ENCODE measurements at places on chromosomes 7 and 10.

DNA sequence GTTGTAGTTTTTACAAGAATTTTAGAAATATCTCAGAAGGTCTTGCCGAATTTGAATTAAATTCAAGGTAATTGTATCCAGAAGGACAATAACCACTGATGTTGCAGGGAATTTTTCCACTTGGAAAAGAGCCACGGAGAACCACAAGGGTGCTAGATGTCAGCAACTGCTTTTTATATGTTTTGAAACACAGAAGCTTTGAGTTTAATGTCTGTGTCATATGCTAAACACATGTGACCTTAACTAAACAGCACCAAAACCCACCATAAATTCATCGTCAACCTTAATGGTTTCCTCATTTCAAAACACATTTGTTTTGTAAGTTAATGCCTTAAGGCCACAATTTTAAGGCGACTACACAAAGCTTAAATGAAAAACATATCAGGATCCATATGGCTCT lies 106.9 kb downstream of the COL28A1 start:
- no peak for DNase-seq

GRCh38 chr10:707456-707855 lies 18.0 kb upstream of the DIP2C start:
- DNase-seq, result no peak

- no peak for DNase-seq
Measured at GRCh38 chr10:28890121-28890950, 213.0 kb downstream of the BAMBI start.

DNA sequence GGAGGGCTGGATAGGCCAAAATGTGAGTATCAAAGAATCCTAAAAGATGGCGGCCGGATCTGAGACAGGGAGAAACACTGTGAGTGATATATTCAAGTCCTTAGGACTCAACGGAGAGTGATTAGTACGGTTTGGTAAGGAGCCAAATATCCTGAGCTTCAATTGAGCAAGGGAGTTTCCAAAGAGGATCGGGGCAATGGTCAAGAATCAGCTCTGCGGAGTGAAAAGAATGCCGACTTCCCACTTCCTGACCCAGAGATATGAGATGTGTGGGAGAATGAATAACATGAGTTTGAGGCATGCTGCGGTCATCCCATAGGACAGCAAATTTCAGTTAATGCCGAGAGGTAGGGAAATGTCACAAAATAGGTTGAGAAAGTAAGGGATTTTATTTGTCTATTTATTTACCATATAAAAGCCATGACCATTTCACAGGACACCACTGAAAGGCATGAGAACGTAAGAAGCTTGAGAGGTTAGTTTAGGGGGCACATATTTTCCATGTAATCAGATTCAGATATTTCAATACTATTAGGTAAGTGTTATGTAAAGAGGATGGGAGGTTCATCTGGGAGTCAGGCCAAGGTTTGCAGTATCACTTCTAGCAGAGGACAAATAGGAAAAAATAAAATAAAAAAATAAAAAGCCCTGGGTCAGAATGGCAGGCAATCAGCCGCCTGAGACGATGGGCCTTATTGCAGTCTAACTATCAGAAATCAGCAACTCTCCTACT lies 165.6 kb downstream of the HGF start:
- DNase-seq, result no peak

GRCh38 chr10:82685087-82685486 lies 810.1 kb downstream of the NRG3 start:
- no peak for DNase-seq

GRCh38 chr10:89391907-89392756 lies at the start of gene IFIT1:
IFIT1 (plus strand) TSS chr10:89392623; CDS start chr10:89392713, 90 bp downstream.
- no peak for DNase-seq

DNA sequence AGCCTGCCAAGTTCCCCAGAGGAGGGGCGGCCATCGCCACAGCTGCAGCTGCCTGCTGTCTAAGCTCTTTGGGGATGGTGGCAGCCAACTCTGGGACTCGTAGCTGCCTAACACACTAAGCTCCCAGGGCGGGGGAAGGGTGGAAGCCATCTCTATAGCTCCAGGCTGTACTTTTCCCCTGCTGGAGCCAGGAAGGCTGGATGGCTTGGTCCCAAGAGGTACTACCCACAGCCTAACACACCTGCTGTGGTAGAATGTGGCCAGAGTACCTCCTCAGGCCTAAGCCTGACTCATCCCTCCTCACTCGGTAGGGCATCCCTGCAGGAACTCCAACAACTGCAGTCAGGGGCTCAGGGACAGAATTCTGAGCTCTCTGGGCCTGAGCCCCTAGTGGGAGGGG lies 151.7 kb upstream of the TAC1 start:
- DNase-seq, result no peak

- no peak for DNase-seq
Measured at GRCh38 chr10:78745441-78745840, 323.3 kb upstream of the ZMIZ1 start.

DNA sequence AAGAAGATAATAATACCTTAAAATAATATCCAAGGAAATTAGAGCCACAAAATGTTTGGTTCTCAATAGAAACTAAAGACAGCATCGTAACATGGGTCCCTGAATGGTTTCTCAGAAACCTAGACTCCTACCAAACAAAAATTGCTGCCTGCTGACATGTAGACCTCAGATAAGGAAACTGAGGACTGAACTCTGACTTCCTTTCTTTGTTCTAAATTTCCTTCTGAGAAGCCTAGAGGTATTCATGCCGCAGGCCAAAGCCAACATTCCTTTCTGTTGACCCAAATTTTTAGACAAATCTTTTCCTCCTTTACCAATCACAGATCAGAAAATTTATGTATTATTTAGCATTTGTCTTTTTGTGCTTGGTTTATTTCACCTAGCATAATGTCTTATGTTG lies 816.7 kb upstream of the PHF14 start:
- DNase-seq, result no peak

GRCh38 chr10:116654816-116655215 lies 34.1 kb downstream of the PNLIPRP2 start:
- no peak for DNase-seq

GRCh38 chr10:67723601-67724000 lies 27.6 kb upstream of the CTNNA3 start:
- DNase-seq, result no peak

DNA sequence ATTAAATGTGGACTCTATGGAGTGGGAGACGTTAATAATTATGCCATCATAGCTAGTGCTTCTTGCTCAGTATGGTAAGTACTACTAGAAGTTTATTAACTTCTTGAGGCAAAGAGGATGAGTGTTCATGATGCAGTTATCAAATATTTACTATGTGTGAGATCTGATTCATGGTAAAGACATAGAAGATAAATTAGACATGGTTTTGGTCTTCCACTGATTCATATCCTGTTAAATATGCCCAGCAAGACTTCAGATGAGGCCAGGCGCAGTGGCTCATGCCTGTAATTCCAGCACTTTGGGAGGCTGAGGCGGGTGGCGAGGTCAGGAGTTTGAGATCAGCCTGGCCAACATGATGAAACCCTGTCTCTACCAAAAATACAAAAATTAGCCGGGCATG lies 547.1 kb upstream of the ANKRD30A start:
- no peak for DNase-seq

DNA sequence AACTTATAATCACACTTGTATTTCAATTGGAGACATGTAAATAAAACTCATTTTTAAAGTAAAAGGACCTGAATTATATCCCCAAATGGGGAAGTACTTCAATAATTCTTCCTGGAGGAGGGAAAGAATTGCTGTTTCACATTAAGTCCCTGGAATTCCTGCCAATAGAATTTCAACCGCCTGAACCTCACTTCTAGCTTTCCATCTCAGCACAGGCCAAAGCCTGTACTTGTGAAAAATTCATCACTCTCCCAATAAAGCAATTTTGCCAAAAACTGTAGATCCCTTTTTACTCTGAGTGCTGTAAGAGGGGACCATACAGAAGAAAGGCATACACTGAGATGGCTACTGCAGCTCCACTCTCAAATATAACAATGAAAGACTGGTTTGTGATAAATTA lies 54.8 kb downstream of the CADPS2 start:
- no peak for DNase-seq

DNA sequence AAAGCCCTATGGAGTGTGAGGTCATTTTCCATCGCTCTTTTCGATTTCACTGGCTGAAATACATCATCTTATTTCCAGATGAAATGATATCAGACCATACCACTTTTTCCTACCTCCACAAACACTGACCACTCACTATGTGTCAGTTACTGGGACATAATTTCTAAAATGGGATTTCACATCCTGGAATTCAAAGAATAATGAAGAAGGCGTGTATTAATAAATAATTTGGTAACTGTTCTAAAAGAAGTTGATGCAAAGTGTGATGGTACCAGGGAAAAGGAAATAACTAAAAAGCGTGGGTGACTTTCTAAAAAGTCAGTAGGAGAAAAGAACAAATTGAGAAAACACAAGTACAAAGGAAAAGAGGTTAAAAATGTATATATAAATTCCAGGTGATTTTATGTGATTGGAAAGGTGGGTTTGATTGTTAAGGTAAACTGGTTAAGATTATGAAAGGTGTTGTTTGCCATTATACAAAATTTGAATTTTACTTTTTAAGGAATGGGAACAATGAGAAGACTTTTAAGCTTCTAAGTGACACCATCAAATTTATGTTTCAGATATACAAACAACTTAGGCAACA lies 764 bp upstream of the NDUFA5 start:
- no peak for DNase-seq

DNA sequence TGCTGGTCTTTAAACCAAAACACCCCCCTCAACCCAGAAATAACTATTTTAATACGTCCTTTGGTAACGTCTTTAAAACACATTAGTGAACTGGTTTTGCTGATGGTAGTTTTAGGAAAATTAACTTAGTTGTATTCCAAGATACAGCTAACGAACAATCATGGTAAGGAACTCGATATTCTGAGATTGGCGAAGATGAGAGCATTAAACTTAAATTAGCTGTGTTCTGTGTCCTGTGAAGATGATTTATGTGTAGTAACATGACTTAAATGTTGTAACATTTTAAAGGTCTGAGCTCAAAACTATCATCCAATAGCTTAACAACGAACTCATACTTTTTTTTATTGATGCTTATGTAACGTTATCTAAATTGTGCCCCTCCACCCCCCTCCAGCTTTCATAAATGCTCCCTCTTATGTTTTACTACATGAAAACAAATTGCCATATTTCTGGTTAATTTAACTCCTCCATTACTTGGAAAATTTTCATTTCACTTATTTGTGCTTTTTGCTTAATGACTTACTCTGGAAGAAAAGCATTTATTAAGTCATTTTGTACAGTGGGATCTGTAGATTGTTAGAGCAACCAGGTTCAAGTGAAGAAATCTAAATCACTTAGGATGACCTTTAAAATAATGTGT lies 1.7 kb downstream of the SDK1 start:
- DNase-seq, result no peak

DNA sequence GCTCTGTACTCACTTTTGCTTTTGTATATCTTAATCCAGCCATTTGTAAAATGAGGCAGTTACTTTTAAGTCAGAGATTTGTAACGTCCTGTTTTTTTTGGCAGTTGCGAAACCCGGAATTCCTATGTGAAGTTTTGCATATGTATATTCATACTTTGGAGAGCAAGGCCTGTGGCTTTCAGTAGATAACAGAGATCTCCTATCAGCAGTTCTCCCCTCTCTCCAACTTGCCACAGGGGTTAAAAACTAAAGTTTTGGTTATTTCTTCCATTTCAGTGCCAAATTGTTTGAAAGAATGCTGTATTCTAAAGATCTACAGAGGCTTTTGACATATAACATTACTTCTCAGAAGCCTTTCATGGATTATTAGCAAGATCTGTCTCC lies 102.4 kb downstream of the EXOC4 start:
- DNase-seq, result no peak

DNA sequence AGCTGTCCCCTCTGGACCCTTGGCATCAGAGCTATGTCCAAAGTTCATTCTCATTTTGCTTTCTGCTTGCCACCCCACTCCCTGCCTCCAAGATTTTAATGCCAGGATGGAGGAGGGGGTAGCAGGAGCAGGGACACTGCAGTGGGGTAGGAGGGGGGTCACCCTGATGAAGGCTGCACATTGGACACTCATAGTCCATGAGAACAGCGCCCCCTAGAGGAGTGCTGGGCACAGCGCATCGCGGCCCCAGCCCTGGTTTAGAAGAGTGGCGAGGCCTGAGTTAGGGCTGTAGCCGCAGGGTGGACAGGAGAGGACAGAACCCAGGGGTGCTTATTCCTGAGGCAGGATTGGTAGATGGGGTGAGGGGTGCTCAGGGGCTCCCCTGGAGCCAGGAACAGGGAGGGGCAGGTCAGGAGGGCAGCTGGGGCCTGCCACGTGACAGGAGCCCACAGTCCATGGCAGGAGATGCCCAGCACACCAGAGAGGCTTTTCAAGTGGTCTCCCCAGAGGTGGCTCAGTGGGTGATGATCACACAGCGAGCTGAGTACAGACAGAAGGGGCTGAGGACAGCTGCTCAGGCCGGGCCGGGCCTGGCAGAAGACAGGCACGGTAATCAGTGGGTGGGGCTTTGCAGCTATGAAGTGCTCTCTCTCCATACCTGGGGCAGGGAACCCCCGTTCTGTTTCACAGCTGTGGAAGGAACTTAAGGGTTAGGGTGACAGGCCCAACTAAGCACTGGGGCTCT lies 71.4 kb downstream of the NEURL1 start:
- DNase-seq, result peak; percentile 36

All from stimulated activated CD8-positive, alpha-beta memory T cell treated with anti-CD3 and anti-CD28 coated beads, Interleukin-7, amount 100 ng/mL, for 48 hours (primary cell).